Stimulated activated naive CD8-positive, alpha-beta T cell treated with anti-CD3 and anti-CD28 coated beads, Interleukin-15, Interleukin-2, amounts not matched to agents 100 U/mL and 50 U/mL, for 24 hours (primary cell): ENCODE measurements at places on chromosomes 12 and 14.
A peak's percentile ranks its signal among the peaks of the same experiment; 100 is the strongest.

- DNase-seq, result no peak
These were observed 2.4 kb upstream of the RNASE7 start for GRCh38 chr14:21039585-21040369.

- no peak for DNase-seq
These were observed 51.8 kb downstream of the GLT1D1 start for GRCh38 chr12:128905003-128905544.

DNA sequence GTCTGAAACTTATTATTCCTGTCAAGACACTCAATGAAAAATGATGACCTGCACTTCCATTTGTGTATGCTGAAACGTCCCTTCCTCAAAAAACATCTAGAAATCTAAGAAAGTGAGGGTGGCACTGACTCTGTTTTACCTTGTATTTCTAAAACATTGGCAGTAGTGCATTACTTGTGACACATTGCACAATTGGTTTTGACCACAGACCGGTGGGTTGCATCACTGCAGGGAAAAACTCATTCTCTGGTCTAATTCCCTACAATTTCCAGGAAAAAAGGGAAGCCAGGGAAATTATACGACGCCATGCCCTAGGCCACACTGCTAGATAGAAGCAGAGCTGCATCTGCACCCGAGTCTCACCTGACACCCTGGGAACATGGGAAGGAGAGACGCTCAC is 156.7 kb downstream of the NTF3 start:
- no peak for DNase-seq

GRCh38 chr14:100875861-100876590 is 27.5 kb downstream of the RTL1 start:
- DNase-seq, result no peak

DNA sequence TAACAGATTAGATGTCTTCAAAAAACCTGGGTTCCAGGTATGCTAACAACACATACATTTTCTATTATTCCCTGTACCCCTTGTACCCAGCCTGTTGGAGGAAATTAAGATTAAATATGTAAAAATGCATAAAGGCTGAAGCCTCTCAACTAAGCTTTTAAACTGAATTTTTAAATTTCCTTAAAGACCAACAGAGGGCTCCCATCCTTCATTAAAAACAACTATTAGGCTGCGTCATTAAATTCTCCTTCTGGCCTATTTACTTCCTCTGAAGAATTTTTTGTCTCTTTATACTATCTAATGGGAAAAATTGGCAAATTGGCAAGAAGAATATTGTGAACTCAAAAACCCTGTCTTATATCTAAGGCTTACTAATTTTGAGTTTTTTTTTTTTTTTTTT is 21.8 kb downstream of the SENP1 start:
- no peak for DNase-seq

DNA sequence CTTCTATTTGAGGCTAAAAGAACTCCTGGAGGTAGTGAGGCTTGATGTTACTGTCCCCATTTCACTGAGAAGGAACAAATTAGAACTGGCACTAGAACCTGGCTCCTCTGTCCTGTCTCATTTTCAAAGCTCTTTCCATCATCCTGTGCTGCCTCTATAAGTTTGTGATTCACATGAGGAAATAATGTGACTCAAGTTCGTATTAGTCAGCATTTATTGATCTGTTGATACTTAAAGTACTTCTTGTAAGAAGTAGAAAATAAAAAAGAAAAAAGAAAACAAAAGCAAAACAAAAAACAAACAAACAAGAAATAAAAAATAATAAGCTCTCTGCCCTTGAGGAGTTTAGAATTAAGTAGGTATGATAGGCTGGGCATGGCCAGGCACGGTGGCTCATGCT is 2.3 kb upstream of the ESPL1 start:
- DNase-seq, result no peak

DNA sequence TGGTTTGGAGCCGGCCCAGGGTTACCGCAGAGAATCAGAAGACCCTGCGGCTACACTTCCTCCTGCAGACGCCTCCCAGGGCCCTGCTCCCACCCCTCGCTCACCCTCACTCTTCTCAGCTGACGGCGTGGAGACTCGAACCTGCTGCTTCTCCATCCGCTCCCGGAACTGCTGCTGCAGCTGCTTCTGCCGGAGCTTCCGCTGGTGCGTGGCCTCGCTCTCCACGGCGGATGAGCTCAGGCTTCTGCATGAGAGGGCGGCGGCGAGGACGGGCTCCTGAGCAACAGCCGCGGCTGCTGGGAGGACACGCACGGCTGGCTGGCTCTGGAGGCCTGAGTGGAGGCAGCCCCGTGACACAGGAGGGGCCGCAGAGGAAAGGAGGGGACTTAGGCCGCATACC is 33.3 kb downstream of the RAD52 start:
- peak; percentile 21 for DNase-seq

DNA sequence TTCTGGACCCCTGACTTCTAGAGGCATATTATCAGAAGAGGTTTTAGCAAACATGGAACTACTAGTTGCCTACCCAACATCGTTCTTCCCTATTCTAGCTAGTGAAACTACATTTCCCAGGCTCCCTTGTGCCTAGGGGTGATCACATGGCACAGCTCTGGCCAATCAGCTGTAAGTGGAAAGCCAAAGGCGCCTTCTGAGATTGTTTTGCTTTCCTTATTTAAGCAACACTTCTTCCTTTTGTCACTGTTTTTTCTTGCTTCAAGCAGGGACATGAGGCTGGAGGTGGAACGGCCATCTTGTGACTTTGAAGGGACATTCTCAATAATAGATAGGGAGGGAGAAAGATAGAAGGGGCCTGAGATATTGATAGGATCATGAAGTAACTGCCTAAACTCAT is 136.7 kb downstream of the ZNF664 start:
- DNase-seq, result no peak

DNA sequence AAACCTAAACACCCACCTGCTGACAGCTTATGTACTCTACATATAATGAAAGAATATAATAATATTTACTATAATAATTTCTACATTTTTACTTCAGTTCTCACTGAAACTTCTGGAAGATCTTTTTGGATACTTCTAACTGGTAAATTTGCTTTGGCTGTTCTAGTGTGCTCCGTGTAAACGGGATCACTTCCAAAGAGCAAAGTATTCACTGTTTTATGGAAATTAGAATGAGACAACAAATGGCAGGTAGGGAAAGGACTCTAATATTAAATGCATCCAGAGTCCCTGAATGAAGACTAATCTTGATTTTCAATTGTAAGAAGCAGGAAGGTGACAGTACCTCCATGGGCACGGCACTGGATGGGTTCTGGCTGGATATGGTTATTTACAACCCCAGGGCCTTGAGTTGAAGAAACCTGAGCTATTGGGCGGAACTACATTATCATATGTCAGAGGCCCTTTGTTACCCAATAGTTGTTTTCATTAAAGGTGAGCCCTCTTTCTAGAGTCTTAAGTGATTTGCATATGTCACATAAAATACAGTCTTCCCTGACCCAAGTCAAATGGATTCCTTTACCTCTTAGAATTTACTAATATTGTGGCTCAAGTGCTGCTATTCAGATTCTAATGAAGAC is 10.7 kb downstream of the ERP29 start:
- DNase-seq, result no peak

DNA sequence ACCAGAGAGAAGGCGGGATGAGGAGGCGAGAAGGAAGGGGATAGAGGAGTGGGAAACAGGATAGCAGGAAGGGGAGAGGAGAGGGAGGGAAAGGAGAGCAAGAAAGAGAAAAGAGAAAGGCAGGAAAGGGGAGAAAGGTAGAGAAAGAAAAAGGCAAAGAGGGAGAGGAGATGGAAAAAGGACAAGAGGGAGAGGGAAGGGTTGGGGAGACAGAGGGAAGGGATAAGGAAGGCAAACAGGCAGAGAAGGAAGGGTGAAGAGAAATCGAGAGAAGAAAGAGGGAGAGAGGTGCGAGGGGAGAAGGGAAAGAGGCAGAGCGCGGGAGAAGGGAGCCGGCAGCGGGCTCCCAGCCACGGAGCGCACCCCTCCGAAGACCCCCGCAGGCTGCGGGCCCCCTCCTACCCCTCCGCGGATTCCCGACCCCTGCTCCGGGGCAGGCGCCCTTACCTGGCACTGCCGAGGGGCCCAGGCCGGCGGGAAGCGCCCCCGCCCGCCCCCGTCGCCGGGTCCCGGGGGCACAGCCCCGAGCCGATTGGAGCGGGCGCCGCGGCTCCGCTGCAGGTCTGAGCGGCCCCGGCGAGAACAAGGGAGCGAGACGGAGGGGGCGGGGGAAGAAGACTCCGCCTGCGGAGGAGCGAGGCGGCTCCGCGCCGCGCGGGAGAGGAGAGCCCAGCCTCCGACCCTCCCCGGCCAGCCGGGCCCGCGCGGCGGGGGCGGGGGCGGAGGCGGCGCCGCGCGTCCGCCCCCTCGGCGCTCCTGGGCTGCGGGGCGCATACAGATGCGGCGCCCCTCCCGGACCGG is at the start of gene CDH24:
Gene CDH24, minus strand, starts transcription at position 565 of the 801 bp plus-strand sequence. CDS start 1,787 bp downstream, outside the sequence.
- peak; percentile 77 for DNase-seq

DNA sequence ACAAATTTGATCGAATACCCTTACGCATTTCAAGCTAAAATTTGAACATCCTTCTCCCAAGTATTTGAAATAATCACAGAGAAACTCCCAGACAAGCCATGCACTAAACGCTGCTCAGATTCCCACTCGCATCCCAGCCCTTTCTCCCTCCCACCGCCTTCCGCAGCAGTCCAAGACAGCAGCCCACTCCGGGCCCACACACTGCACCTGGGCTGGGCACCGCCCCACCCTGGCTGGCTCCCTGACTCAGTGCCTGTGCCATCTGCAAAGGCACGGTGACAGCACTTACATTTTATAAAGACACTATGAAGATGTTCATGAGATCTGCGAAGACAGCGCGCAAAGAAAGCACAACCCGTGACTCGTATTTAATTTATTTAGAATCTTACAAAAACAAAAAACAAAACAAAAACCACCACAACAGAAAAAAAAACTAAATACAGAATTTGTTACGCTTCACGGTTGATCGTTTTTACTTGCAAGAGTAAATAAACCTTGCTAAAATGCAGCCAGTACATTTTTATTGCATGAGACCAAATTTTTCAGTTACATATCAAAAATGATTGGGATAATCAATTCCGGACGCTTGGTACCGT is 17.2 kb upstream of the CDK2AP1 start:
- DNase-seq, result no peak

DNA sequence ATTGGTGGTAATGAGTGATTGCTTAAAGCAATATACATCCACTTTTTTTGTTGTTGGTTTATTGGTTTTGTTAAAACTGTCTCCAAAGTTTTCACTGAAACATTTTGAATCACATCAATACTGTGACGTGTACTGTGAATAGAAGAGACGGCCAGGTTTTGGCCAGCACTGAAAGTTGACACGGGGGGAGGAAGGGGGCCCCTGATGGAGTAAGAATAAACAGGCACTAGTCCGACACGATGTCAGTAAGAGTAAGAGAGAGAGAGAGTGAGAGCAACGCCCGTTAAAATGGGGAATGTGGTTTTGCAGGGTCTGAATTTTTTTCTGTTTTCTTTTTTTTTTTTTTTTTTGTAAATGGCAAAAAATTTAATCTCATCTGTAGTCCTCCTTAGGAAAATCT is 14.7 kb downstream of the PEBP1 start:
- DNase-seq, result no peak

- no peak for DNase-seq
These were observed 7.3 kb downstream of the HOXC5 start for GRCh38 chr12:54040148-54040494.

- DNase-seq, result no peak
These were observed 25.2 kb downstream of the DAAM1 start for GRCh38 chr14:59213368-59214315.

- no peak for DNase-seq
These were observed 46.0 kb upstream of the BMP4 start for GRCh38 chr14:54002653-54003052.

- peak; percentile 44 for DNase-seq
These were observed at the start of gene PLEK2 for GRCh38 chr14:67411820-67412421. TSS of gene PLEK2 (minus strand) at chr14:67412165. CDS start at chr14:67412059, 106 bp downstream.

DNA sequence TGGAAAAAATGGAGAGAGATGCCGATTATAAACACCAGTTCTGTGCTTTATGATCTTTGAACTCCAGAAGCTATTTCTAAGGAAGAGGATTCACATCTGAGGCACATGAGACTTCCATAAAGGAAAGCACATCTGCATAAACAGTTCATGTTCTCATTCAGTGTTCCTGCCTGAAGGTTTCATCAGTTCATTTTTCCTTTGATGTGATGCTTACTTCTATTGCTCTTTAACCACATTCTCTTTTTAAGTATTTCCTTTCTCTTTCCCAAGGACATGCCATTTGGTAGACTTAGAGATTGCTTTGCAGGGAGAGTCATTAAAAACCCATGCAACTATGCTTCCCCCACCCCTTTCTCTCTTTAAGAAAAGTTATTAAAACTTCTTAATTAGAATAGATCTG is 387.0 kb upstream of the FLRT2 start:
- DNase-seq, result no peak

GRCh38 chr12:53299454-53300180 is at the start of gene MYG1:
TSS of gene MYG1 (plus strand) at chr12:53299695. CDS start at chr12:53299738, 43 bp downstream.
- peak; percentile 86 for DNase-seq

GRCh38 chr12:3661028-3661427 is 91.9 kb downstream of the CRACR2A start:
- DNase-seq, result no peak

GRCh38 chr12:115916910-115917668 is 360.4 kb downstream of the MED13L start:
- DNase-seq, result peak; percentile 78

- no peak for DNase-seq
These were observed 239.8 kb downstream of the KTN1 start for GRCh38 chr14:55819610-55820304.

DNA sequence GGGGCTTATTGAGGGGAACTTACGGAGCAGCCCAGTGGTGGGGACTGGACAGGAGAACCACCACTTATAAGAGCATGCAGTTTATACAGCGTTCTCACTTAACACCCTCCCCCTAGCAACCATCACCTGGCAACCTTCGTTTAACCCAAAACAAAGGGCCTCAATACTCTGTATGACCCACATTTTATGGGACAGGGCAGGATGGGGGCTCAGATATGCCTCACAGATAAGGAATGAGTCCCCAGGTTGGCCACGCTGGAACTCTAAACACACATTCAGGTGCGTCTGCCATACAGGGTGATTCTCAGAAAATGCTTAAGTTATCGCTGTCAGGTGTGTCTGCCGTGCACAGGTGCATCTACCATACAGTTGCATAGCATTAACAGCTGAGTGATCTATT is 99.2 kb downstream of the GCH1 start:
- no peak for DNase-seq
